NCI-H1694 (cell line): ENCODE measurements at places on chromosomes 2 and 18.

GRCh38 chr18:78699499-78699898 lies 280.1 kb upstream of the SALL3 start:
- DNase-seq: no peak

DNA sequence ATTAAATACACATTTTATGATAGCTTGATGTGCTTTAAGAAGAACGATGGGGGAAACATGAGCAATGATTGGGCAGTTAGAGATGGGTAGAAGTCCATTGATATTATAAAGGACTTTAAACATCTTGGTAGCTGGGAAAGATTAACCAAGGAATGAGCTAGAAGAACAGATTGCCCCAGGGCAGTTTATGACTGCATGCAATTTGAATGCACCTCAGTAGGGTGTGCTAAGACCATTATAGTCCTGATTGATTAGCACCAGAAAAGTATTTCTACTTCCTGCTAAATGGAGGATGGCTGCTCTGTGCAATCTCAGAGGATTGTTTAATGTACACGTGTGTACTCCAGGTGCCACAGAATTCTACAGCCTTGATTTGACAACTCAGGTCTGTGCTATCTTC lies 641.9 kb downstream of the CNTNAP5 start:
- DNase-seq: no peak

- DNase-seq: no peak
Observed at GRCh38 chr2:119015845-119016244, 73.9 kb downstream of the MARCO start.

GRCh38 chr18:61950371-61950770 lies 57.6 kb upstream of the RNF152 start:
- DNase-seq: no peak

DNA sequence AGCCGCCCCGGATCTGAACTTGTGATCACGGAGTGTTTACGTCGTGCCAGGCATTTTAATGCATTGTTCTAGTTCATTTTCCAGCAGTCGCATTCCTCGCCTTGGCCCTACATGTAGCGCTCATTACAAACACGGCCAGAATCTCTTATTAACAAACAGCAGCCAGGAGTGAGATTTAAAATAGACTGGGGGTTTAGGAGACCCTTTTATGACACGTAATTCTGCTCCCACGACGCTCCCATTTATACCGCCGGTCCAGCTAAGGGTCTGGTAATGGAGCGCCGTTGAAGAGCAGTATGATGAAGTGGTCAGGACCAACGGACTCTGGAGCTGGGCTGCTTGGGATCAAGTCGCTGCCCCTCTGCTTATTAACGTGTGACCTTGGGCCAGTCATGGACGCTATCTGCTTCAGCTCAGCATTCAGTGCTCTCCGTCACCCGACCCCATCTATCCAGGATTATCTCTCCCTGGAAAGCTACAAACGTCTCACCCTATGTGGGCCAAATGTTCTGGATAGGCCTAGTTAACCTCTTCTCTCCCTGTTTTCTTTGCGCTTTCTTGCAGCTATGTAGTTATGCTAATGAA lies 745 bp downstream of the MSH2 start:
- DNase-seq: peak; percentile 26

- DNase-seq: no peak
Observed at GRCh38 chr2:8611700-8612099, 70.2 kb upstream of the ID2 start.

DNA sequence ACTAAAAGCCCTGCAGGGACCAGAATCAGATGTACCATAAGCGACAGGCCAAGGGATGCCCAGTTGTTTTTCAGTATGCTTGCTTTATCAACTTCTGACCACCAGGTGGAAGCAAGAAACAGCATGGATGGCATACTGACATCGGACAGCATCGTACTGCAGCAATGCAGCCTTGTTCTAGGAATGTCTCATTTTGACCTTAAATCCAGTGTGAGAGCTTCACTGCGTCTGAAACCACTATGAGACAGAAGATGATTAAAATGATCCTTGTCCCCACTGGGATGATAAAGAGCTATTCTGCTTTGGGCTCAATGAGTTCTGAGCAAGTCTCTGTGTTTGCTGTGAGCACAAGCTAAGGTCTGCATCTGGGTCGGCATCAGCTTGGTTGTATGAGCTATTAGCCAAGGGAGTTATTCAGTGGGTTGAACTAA lies 54.3 kb downstream of the CDK15 start:
- DNase-seq: peak; percentile 84

DNA sequence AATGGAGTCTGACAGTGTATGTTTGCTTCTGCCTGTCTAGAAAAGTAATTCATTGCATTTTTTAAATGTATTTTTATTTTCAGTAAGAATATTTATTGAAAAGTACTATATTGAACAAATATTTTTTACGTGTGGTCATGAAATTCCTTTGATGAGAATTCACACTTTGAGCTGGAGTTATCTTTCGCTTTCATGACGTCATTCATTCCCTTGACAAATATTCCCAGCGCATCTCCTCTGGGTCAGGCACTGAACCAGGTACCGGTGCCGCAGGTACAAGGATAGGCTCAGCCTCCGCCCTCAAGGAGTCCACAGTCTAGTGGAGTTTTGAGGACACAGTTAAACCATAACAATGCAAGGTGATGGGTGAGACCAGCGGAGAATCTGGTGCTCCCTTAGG lies 60.2 kb downstream of the GNAL start:
- no peak for DNase-seq

GRCh38 chr2:181949047-181949446 lies 36.6 kb upstream of the PPP1R1C start:
- DNase-seq: no peak
